HS-27A (cell line): ENCODE measurements at places on chromosomes 3 and 15.
A peak's percentile ranks its signal among the peaks of the same experiment; 100 is the strongest.

DNA sequence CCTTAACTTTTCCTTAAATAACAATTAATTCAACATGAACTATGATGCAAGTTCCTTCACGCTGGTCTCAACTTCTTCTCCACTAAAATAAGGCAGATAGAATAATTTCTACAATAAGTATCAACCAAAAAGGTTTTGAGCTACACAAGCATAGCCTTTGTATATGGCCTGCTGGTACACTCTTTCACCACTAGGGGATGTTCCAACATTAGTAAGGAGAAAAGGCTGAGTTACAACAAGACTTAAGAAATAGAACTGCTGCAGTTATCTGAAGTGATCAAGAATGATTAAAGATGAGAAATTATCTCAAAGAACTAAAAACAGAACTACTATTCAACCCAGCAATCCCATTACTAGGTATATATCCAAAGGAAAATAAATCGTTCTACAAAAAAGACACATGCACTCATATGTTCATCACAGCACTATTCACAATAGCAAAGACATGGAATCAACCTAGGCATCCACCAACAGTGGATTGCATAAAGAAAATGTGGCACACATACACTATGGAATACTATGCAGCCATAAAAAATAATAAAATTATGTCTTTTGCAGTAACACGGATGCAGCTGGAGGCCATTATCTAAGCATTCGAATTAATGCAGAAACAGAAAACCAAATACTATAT lies 14.4 kb downstream of the ATP13A3 start:
- no peak for DNase-seq

DNA sequence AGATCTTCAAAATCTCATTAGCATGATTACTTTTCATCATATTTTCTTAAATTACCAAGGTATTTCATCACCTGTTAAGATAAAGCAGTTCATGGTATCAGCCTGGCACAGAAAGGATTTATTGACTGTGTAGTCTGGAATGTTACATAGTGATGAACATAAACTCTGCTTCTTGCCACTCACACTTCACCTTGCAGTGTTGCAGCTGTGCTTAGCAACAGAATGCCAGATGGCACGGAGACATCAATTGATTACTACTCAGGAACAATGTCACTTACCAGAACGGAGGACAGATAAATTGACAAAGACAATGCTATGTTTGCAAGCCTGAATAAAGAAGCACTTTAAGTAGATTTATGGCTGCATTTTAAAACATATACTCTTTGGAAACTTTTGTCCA lies 15.0 kb upstream of the BCHE start:
- no peak for DNase-seq

GRCh38 chr3:24986612-24987011 lies 441.5 kb upstream of the RARB start:
- no peak for DNase-seq

GRCh38 chr3:185371306-185372074 lies 8.6 kb downstream of the MAP3K13 start:
- DNase-seq: no peak

GRCh38 chr3:154223519-154223918 lies 100.8 kb downstream of the DHX36 start:
- DNase-seq: no peak

- no peak for DNase-seq
Observed at GRCh38 chr3:123002749-123003497, 24.6 kb downstream of the SEMA5B start.

- peak; percentile 26 for DNase-seq
Observed at GRCh38 chr3:11720304-11720898, 76.7 kb upstream of the VGLL4 start.

DNA sequence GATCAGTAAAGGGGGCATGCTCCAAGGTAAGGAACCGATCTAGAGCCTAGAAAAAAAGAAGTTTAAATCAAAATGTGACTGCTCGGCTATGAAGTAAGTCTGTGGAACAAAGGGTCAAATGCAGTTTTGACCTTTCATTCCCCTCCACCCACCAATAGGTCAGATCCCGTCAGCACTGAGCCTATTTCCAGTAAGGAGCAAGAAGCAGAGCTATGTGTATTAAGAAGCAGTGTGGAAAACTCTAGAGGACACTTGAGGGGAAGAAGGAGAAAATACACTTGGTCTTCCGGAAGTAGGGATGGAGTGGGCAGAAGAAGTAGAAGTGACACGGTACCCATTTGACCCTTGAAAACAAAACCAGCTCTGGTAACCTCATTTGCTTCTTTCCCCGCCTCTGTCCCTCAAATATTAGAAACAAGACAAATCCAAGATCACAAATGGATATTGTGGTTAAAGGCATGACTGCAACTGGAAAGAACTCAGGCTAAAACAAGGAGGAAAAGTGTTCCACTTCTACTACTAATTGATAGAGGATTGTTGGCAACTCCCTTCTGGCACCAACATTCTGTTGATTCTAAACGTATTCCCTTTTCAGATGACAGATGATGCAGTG lies 888.3 kb upstream of the NR2F2 start:
- DNase-seq: no peak
